ENCODE measurements at places on chromosomes 2 and 18. TPM values are rescaled to one million over a fixed set of nuclear protein-coding genes. Genes with fewer than 3 reads are reported as not detected.

DNA sequence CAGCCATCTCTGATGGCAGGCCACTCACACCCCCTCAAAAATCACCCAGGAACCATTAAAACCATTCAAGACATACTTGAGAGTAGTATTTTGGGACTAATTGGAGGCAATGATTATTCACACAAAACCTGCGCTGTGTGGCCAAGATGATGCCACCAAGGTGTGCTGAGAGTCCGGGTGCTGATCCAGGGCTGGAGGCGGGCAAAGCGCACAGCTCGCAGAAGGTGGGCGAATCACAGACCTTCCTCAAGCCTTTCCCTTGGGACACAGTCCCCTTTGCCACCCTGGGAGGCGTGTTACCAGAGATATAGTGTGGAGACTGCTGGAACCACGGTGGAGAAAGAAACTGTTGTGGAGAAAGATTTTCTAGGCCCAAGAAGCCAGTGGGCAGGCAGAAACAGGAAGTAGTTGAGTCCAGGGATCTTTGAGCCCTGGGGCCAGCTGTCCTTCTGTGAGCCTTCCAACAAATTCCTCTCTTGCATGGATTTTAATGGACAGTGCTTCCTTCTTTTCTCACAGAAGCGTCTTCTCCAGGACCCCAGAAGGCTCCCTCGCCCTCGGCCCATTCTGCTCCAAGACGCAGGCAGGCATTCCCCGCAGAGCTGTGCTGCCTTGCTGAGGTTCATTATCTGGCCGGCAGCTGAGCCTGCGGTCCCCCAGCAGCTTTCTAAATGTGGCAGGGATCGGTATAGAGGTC lies 8.0 kb downstream of the COPS9 start:
- DNase-seq = no peak

DNA sequence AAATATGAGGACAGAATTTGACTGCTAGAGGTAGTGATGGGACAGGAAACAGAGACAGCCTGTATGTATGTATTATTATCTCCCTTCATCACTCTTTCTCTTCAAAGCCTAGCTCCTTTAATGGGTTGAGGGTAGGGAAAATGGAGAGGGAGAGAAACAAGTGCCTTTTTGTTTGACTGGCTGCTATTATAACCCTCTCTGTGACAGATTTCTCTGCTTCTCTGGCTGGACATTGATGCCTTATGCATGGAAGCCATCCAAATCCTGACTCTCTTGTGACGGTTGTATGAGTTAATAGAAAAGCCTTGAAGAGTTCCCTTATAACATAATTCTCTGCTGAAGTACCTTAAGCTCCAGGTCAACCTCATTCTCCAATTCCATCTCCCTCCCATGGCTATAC lies 118.5 kb upstream of the COL5A2 start:
- no peak for DNase-seq

DNA sequence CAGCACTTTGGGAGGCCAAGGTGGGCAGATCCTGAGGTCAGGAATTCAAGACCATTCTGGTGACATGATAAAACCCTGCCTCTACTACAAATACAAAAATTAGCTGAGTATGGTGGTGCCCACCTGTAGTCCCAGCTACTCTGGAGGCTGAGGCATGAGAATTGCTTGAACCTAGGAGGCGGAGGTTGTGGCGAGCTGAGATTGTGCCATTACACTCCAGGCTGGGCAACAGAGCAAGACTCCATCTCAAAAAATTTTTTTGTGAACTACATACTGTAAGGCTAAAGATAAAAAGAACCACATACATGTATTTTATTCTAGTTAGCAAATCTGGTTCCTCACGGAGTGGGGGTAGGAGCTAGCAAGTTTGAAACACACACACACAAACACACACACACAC lies 45.1 kb downstream of the RAB10 start:
- no peak for DNase-seq

DNA sequence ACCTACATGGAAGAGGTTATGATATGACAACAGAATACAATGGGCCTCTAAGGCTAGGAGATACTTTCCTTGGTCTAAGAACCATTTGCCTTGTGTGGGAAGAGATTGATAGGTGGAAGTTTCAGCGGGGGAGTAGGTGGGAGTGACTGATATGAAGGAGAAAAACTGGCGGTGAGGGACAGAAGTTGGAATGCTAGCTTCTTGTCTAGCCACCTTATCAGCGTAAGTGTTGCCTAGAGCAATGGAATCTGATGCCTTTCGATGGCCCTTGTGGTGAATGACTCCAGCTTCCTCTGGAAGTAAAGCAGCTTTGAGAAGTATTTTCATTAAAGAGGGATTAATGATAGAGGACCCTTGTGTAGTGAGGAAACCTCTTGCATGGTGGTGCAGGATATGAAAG lies 121.3 kb upstream of the GULP1 start:
- no peak for DNase-seq

DNA sequence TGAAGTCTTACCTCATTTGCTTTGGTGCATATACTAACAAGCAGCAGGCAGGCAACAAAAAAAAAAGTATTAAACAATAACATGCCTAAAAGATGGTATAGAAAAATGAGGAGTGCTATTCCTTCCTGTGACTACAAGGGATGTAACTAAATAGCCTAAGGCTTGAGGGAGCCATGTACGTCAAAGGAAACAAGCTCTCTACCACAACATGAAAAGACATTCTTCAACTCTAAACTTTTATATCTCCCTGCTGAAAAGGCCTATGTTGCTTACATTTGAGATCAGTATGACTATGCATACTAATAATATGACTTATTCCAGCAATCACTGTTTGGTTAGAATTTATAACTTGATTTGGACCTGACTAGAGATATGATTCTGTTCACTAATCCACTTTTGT lies 347.9 kb downstream of the ADCYAP1 start:
- DNase-seq = no peak

GRCh38 chr2:199668645-199669044 lies 182.3 kb downstream of the FTCDNL1 start:
- DNase-seq = no peak

- no peak for DNase-seq
These were observed 1.5 kb downstream of the ACTR3 start for GRCh38 chr2:113891265-113891959.

DNA sequence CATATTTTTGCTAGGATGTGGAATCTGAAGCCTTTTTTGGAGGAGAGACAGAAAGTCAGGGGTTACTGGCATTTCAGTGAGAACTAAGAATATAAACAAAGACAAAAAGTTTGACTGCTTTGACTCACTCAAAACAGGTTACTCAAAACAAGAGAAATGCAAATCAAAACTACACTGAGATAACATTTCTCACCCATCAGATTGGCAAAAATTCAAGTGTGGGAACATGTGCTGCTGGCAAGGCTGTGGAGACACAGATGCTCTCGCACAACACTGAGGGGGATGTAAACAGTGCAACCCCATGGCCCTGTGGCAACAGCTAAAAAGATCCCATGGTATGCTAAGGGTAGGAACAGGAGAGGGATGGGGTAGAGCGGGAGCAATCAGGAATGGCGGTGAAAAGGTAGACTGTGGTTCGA lies 86.6 kb downstream of the DTNB start:
- no peak for DNase-seq

DNA sequence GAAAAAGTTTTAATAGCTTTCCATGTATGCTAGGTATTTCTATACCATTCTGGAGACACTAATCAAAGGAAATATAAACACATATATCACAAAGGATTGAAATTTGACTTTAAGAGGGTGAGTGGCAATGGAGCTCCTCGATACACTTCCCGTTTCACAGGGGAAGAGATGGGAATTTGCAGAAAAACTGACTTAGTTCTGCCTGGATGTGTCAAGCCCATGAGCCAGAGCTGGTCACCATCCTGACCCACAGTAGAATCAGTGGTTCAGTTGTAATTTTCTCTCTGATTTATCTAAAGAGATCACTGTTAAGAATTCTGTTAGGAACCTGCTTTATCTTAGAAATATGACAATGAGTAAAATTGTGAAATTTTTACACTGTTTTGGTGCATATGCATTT lies 34.2 kb downstream of the PLCL1 start:
- DNase-seq = no peak

The SERPINB13 gene
- not detected for total RNA-seq

The TUBA4B gene
- not detected for total RNA-seq

The NEUROD1 gene
- total RNA-seq = not detected

The IL36B gene
- not detected for total RNA-seq

The ADAM23 gene
- total RNA-seq = 1.1 TPM

The UPP2 gene
- total RNA-seq = not detected

The NYAP2 gene
- total RNA-seq = not detected

The FBXO11 gene
- total RNA-seq = 48.1 TPM

The MAB21L4 gene
- total RNA-seq = not detected

The STPG4 gene
- not detected for total RNA-seq

The PLCD4 gene
- total RNA-seq = 0.06 TPM
